ENCODE measurements at places on chromosomes 4 and X. TPM values are rescaled to one million over a fixed set of nuclear protein-coding genes. Genes with fewer than 3 reads are reported as not detected.

DNA sequence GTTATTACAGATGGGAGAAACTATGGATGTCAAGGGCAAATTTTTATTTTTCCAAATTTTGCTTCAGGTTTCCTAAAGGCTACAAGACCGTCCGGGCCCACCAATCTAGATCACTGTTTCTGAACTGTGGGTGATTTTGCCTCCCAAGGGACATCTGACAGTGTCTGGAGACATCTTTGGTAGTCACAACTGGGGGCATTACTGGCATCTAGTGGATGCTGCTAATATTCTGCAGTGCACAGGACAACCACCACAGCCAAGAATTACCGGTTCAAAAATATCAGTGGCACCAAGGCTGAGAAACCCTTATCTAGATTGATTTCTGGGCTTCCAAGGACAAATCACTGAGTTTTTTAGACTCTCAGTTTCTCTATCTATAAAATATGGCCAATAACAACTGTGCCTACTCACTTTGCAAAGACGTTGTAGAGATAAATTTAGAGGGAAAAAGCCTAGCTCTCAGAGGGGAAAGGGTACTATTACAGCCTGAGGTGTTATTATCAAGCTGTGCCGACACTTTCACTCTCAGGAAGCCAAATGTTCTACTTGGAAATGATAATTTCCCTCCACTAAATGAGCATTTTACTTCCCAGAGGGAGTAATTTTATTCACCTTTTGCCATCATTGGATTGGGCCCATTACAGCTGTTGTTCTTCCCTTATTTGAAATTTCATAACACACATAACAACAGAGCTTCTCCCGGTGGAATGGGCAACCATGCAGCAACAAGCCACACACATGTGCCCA is 442.1 kb downstream of the CENPC start:
- no peaks in the 10 kb centered on the region for H3K27me3 ChIP-seq
- no peak for DNase-seq
- no peak overlapping the region for H3K27ac ChIP-seq
- H3K4me3 ChIP-seq: no peak overlapping the region
- H3K4me1 ChIP-seq: no peaks in the 10 kb centered on the region
- H3K36me3 ChIP-seq: no peaks in the 10 kb centered on the region

- no peak overlapping the region for H3K27ac ChIP-seq
- DNase-seq: no peak
- H3K36me3 ChIP-seq: no peaks in the 10 kb centered on the region
- H3K4me1 ChIP-seq: no peaks in the 10 kb centered on the region
- H3K4me3 ChIP-seq: no peak overlapping the region
These were observed 62.3 kb upstream of the PAGE3 start for GRCh38 chrX:55326985-55327384.

GRCh38 chr4:11232015-11232414 is 196.7 kb downstream of the HS3ST1 start:
- H3K4me1 ChIP-seq: no peaks in the 10 kb centered on the region
- H3K27ac ChIP-seq: no peak overlapping the region
- no peaks in the 10 kb centered on the region for H3K27me3 ChIP-seq
- DNase-seq: no peak
- no peak overlapping the region for H3K4me3 ChIP-seq

- no peaks in the 10 kb centered on the region for H3K27me3 ChIP-seq
- no peak for DNase-seq
These were observed 146.7 kb downstream of the PCDH7 start for GRCh38 chr4:30866907-30867306.

DNA sequence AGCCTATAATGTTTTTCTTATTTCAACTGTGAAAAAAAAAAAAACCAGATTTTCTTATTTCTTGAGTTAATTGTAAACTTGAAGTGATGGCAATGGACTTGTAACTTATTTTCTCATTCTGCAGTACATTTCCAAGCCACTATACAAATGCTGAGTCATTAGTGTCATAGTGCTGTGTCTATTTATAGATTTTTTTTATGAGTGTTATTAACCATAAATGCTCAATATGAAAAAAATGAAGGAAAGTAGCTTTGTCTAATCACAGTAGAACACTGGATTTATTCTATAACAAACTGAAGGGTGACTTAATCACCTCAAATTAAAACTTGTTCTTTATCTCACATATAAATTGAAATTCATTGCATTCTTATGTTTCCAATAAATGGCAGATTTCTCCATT is 718.6 kb downstream of the CCSER1 start:
- no peak overlapping the region for H3K4me3 ChIP-seq
- H3K27ac ChIP-seq: no peak overlapping the region
- no peaks in the 10 kb centered on the region for H3K27me3 ChIP-seq
- no peaks in the 10 kb centered on the region for H3K36me3 ChIP-seq
- no peaks in the 10 kb centered on the region for H3K4me1 ChIP-seq
- DNase-seq: no peak

CEP135 gene
- 35.9 TPM for total RNA-seq

SYN1 gene
- total RNA-seq: 0.90 TPM
